ENCODE measurements at places on chromosomes 3 and 15.

DNA sequence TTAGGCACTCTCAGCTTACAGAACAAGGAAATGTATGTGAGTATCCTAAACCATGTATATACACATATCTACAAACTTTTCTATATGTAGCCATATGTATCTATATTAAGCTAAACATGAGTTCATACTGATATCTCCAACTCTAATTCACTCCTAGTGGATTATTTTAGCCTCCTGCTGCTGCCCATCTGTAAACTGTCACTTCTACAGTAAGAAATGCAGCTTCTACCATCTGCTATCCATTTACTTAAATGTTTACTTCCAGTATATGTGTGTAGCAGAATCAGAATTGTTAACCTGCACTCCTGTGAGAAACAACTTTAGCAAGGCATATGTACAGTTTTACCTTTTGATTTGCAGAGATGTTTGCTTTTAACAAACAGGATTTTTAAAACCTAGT, 478.5 kb upstream of the CBLB start:
- DNase-seq = no peak

DNA sequence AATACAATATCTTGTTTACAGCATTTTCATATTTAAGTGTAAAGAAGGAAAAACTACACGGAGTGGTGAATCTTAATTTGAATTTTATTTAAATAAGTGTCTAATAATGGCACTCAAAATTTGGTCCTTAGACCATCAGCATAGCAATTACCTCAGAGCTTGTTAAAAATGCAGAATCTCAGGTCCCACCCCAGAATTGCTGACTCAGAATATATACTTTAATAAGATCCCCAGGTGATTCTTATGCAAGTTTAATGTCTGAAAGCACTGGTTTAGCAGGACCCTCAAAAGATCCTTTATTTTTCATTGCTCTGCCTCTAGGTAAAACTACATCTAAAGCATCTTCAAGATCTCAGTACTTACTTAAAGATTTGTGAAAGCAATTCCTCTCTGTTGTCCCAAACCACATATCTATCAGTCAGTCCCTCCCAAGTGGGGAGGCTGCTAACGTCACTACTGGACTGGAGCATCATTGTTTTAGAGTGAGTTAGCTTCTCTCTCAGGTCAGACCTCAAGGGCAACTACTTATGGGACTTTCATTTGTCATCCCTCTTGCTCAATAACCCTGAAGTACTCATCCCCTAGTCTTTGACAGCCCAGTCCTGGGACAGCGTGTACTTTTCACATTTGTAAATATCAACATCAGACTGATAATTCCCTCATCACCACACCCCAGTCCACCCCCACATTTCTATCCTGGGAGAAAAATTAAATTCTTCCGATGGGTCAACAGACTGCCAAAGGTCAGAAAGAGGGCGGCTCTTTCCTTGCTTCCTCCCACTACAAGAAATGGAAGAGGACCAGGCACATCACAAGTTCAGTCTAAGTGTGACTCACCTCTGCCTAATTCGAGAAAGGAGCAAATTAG, 76.7 kb downstream of the CBLB start:
- DNase-seq = no peak

- no peak for DNase-seq
Measured at GRCh38 chr3:177338697-177339219, 141.5 kb upstream of the TBL1XR1 start.

- no peak for DNase-seq
Measured at GRCh38 chr3:67653425-67654098, 850 bp downstream of the SUCLG2 start.

DNA sequence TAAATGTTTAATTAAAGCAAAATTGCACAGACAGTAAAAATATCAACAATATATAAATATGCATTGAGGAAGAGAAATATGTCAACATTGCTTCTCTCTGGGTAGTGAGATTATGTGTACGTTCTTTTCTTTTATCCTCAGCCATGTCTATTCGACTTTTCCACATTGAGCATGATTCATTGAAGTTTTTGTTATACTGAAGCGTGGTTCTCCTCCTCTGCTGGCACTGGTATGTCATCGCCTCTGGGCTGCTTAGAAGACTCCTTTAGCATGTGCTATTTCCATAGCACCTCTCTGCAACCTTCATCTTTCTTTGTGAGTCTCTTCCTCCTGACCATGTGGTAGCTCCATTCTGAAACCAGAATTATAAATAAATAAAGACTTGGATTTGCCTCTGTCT, 65.8 kb upstream of the AKAP13 start:
- no peak for DNase-seq

DNA sequence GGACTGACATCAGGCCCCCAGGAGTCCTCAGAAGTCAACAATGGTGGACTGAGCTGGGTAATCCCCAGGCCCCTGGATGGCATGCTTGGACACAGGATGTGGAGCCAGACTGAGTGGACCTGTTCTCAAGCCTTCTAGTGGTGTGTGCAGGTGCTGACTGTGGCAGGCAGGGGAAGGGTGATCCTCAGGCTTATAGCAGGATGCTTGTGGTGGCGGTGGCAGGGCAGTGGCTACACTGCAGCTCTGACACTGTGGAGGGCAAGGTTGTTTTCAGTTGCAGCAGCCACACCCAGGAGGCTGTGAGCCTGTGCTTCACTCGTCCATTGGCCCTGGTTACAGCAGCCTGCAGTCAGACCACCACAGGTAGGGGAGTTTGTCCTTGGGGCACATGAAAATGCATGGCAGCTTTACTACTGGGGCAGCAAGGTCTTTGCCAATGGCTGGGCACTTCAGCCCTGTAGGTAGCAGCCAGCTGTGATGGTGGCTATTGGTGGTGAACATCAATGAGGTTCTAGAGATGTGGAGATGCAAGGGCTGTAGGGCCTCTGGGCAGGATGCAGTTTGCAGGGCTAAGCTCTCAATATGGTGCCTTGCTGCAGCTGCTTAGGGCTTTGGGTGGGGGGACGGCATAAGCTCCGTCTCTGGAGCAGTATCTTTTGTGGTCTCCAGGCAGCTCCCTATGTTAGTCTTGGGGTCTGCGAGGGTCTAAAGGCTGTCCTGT, 17.5 kb upstream of the MYO5A start:
- DNase-seq = no peak

- DNase-seq = no peak
Measured at GRCh38 chr15:93493172-93493571, 404.2 kb upstream of the RGMA start.

- DNase-seq = no peak
Measured at GRCh38 chr15:78317145-78317836, 17.9 kb upstream of the SKIC8 start.

DNA sequence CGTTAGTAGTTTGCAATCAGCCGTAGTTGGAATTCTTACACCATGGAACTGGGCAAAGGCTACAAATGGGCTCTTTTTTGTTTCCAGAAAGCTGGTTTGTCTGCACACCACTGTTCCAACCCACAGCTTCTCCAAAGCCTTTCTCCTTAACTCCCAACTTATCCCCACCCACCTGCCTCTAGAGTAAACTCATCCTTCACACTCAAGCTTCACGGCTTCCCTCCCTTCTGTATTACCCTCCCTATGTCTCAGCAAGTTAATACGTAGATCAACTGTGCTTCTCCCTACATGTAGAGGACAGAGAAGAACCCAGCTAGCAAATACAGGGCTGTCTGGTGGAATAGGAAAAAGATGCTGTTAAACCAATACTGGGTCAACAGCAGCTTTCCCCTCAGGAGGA, 363.0 kb upstream of the IL12A start:
- no peak for DNase-seq

DNA sequence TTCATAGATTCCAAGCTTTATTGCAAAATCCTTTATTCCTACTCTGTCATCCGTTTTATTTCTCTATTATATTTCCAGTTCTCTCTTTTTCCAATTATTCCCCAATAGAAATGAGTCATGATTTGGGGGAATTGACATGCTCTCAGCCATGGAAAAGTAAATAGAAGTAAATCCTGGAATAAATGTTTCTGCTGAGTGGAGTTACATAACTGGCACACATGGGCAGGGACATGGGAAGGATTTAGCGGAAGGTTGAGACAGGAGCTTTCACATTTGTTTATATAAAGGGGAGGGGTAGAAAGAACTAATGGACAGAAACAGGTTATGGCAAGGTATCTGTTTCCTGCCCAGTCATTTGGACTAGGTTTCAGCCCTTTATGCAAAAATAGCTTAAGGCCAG, 221.6 kb downstream of the PLOD2 start:
- no peak for DNase-seq

DNA sequence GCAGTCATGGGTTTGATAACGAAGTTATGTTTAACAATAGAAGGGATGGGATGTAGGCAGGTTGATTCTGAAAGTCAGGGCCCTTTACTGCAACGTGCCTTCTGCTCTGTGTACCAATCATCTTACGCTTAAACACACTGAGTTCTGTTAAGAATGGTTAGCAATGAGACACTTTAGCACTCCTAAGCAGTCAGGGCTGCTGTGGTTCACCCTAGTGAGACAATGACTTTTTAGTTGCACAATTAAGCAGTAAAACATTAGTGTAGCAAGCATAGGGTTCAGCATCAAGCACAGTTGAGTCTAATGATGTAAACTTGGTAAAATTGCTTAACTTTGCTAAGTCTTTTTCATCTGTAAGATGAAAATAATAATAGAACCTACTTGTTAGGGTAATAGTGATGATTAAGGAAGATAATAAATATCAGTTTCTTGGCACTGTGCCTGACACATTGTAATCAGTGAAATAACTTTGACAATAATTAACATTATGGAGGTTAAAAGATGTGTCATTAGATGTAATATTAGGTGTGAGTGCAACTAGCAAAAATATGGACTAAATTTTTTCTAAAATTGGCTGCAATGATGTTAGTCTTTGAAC, 484.2 kb upstream of the THBS1 start:
- DNase-seq = no peak
